Esophagus squamous epithelium (tissue), 5 donors: ENCODE measurements at places on chromosomes 11 and 22.

DNA sequence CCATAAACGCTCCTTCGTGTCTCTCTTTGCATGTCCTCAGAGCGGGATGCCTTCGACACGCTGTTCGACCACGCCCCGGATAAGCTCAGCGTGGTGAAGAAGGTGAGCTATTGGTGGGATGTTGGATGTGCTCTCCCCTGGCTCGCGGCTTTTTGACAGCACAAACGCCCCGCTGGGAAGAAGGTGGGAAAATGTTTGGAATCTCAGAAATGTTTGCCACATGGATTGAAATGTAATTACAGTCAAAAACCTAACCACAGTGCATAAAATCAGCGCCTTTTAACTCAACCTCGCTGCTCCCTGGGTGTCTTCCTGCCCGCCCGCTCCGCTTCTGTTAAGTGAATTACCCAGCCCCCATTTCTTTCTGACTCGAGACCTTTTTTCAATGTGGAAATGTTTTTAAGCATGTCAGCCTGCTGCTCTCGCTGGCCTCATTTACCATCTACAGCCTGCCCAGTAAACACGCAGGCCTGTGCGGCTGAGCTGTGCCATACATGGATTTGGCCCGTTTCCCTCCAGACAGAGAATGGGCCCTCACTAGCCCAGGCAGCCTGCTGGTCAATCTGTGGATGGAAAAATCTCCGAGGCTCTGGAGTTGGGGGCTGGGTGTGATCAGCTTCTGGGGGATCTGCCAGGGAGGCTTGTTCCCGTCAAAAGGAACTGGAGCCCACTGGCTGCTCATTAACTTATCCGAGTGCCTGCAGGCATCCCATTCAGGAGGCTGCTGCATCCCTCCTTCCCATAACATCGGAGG lies 32.7 kb upstream of the PARVG start:
- no peak for DNase-seq

GRCh38 chr11:14012846-14013245 lies 50.3 kb downstream of the SPON1 start:
- DNase-seq = no peak

GRCh38 chr11:131811383-131811782 lies 441.0 kb downstream of the NTM start:
- DNase-seq = no peak

GRCh38 chr11:122714484-122714883 lies 59.0 kb downstream of the UBASH3B start:
- no peak for DNase-seq

GRCh38 chr11:104005234-104005855 lies 31.1 kb upstream of the DDI1 start:
- no peak for DNase-seq

DNA sequence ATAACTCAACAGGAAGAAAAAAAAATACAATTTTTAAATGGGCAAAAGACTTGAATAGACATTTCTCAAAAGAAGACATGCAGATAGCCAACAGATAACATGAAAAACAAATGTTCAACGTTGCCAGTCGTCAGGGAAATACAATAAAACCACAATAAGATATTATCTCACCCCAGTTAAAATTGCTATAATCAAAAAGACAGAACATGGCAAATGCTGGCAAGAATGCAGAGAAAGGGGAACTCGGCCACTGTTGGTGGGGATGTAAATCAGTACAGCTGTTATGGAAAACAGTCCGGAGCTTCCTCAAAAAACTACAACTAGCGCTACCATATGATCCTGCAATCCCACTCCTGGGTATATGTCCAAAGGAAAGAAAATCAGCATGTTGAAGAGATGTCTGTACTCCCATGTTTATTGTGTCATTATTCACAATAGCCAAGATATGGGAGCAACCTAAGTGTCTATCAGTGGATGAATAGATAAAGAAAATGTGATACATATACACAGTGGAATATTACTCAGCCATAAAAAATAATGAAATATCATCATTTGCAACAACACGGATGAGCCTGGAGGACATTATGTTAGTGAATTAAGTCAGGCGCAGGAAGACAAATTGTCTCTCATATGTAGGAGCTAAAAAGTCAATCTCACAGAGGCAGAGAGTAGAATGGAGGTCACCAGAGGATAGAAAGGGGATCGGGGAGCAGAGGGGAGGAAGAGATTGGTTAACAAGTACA lies 12.2 kb upstream of the CYTH4 start:
- no peak for DNase-seq

- no peak for DNase-seq
Observed at GRCh38 chr22:17484608-17485007, 78.7 kb upstream of the SLC25A18 start.

DNA sequence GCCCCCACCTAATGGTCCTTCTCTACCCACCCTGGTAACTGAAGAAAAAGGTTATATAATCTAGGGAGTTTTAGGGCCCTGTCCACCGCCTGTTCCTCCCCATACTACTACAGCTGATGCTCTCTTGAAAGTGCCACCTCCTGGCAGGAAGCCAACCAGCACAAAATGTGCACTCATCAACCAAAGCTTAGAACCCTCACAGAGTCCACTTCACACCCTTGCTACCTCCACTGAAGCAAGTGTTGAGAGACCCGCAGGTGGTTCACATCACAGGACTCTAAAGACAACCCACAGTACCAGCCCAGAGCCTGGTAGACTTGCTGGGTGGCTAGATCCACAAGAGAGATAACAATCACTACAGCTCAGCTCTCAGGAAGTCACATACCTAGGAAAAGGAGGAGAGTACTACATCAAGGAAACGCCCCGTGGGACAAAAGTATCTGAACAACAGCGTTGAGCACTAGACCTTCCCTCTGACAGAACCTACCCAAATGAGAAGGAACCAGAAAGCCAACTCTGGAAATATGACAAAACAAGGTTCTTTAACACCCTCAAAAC lies 17.5 kb upstream of the OR10W1 start:
- DNase-seq = no peak

DNA sequence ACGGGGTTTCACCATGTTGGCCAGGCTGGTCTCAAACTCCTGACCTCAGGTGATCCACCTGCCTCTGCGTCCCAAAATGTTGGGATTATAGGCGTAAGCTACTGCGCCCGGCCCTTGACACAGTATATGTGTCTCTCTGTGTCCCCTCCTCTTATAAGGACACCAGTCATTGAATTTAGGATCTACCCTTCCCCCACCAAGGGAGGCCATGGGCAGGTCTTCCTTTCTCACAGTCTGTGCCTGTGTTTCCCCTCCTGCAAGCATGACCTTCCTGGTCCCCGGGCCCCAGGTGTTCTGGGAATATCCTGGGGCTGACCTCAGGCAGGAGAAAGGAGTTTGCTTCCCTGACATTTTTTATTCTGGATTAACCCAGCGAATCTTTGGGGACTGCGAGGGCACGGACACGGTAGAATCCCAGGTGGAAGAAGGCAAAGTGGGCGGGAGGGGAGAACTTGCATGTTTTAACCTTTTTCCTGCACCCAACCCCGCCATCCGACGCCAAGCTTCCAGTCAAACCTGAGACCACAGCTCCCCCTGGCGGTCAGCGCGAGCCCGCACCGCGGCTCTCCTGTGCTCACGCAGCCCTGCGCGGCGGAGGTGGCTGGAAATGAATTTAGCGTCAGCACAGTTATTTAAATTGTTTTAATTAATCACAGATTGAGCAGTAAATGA lies 42.1 kb upstream of the ISX start:
- DNase-seq = no peak

GRCh38 chr11:78030429-78031325 lies 7.6 kb upstream of the KCTD14 start:
- no peak for DNase-seq

DNA sequence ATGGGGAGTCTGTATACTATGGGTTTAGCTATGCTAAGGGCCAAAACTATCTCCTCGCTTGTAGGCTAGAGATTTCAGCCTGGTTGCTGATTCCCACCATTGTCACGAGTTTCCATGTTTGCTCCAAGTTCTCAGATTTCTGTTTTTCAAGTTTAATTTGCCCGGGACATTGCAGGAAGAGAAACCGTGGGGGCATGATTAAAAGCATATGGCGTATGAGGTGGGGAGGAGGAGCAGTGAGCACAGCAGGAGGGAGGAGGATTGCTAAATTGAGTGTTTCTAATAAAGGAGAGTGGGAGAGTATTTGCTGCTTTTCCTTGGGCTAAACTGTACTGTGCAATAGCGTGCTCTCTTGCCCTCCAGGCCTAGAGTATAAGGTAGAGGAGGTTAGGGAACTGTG lies 558.4 kb downstream of the METTL15 start:
- DNase-seq = no peak

DNA sequence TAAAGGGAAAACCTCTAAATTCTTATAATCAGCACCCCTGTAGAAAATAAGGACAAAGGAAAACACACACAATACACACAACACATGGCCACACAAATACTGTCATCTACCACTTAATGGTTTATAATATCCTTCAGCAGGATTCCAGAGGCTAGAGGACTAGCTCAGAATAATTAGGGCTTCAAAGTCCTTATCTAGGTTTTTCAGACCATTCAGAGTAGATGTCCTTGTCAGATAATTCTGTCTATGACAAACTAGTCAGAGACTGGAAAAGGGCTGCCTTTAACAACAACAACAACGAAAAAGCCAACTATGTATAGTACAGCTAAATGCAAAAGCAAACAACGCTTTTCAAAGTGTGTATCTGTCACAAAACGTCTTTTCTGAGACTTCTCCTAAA lies 456.5 kb upstream of the CNTN5 start:
- DNase-seq = no peak

GRCh38 chr11:65551572-65552387 lies 6.4 kb downstream of the LTBP3 start:
- DNase-seq = no peak

DNA sequence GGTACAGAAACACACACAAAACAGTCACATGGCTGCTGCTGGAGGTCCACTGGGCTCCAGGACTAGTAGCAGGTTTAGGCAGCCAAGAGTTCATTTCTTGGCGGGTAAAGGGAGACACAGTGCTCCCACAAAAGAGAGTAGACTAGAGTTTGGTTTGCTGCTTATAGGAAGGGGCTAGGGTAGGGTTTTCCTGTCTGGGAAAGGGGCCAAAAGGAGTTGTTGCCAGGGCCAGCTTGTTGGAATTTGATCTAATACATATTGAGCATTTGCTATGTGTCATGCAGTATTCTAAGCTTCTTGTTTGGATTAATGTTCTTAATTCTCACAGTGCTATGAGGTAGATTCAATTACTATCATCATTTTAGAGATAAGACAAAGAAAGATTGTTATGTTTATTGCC lies 195.1 kb upstream of the PLET1 start:
- DNase-seq = no peak

- DNase-seq = no peak
Observed at GRCh38 chr11:35487532-35488078, 37.8 kb downstream of the PAMR1 start.

- no peak for DNase-seq
Observed at GRCh38 chr22:47139013-47139789, 376.8 kb downstream of the TBC1D22A start.

GRCh38 chr22:50270666-50271394 lies 650 bp upstream of the MAPK11 start:
- DNase-seq = no peak

DNA sequence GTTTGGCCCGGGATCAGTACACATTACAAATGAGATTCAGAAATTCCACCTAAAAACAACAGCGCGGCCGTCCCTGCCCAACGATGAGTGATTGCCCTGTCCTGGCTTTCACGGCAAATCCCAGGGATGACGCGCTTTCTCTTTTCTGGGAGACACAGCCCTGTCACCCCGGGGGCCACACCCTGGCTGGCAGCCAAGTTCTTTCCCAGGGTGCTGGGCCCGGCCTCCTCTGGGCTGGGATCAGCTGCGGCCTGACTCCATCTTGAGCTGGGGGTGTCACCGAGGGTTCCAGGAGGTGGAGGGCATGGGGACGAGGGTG lies 82.7 kb downstream of the FBLN1 start:
- DNase-seq = no peak

DNA sequence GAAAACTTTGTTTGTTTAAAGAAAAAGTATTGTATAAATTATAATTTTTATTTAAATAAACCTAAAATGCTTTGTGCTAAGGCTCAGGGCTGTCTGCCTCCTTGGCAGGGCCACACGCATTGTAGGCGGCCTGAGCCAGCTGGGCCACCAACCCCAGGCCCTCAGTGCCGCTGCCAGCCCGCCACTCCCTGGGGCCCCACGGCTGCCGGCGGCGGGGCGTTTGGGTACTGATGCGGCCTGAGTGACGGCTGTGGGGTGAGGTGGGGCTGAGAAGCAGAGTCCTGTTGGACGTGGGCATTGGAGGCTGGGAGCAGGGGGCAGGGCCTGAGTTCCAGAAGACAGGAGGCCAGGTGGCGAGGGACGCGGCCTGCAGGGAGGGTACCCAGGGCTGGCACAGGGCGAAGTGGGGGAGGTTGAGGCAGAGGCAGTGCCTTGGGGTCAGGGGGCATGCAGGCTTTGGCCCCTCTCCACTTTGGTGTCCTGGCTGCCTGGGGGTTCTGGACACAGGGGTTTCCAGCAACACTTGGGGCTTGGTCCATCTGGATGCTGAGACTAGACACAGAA lies 58.3 kb downstream of the CERK start:
- no peak for DNase-seq

GRCh38 chr11:23542189-23542588 lies 681.9 kb upstream of the CCDC179 start:
- DNase-seq = no peak

- no peak for DNase-seq
Observed at GRCh38 chr11:74009675-74010305, 905 bp upstream of the UCP3 start.

GRCh38 chr11:2516276-2517015 lies 71.6 kb downstream of the KCNQ1 start:
- no peak for DNase-seq

DNA sequence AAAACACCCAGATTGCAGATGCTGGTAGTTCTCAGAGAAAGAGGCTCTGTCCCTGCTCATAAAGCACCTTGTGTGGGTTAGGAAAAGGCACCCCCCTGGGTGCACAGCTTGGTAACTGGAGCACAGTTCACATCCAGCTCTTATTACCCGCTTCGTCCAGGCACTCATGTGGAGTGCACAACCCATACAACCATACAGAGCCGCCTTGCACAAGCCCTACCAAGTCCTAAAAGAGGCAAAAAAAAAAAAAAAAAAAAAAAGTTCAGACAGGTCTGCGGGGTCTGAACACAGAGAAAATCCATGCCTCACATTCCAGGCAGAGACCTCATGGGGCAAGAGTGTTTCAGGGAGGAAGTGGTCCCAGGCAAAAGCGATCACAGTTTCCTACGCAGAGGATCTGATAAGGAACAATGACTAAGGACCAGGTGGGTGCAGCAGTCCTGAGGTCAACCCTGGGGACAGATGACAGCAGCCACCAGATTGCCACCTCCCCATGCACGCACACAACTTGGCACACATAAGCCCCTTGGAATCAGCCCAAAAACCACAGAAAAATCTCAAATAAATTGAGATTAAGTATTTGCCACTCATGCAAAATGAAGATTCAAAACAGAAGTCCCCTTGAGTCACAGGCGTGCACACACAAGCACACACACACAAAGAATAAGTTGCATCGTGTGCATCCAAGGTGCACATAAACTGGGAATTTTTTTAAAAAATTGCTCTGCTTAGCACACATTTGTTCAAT lies 12.3 kb downstream of the MB start:
- DNase-seq = no peak
